ENCODE measurements at places on chromosomes 1 and 21. TPM values are rescaled to one million over a fixed set of nuclear protein-coding genes. Genes with fewer than 3 reads are reported as not detected.

The PMF1 gene
- 54.3 TPM for total RNA-seq

DNA sequence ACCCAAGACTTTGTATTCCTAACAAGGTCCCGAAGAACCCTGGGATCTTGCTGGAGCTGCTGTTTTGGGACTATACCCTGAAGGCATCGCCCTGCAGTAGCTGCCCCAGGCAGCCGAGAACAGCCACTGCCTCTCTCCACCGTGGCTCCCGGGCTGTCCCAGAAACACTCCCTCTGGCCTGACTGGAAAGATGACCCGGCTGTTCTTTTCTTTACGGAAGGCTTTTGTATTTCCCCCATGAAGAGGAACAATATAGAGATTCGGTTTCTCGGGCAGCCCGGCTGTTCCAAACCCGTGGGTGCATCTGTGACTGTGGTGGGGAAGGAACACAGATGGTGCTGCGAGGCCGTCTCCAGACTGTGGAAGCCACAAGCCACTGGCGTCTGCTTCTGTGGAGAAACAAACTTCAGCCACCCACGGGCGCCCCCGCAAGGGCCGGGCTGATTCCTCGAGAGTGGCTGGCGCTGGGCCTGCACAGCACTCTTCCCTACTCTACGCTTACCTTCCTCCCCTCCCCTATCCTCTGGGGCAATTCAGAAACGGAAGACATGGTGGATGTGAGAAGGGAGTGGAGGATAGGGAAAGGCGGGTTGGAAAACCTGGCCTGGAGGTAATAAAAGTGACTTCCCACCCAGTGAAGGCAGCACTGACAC is 33.7 kb upstream of the VASH2 start:
- DNase-seq = no peak

DNA sequence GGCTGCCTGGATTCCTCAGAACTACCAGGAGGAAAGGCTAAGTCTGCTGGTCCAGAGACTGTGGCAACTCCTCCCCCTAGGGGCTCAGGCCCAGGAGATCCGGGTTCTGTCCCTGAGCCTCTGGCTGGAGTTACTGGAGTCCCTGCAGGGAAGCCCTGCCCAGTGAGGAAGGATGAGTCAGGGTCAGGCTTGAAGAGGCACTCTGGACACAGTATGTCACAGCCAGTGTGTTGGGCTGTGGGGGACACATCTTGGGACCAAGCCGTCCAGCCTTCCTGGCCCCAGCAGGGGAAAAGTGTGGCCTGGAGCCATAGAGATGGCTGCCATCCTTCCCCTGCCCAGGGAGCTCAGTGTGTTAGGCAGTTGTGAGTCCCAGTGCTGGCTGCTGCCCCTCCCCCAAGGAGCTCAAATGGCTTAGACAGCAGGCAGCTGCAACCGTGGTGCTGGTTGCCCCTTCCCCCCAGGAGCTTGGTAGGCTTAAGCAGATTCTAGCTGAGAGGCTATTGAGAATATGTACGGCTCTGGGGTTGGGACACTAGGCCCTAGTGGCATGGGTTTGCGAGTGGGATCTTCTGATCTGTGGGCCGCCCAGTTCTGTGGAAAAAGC is 28.2 kb upstream of the RABGAP1L start:
- DNase-seq = no peak

- DNase-seq = no peak
Observed at GRCh38 chr1:214467078-214467585, 84.3 kb downstream of the PTPN14 start.

DNA sequence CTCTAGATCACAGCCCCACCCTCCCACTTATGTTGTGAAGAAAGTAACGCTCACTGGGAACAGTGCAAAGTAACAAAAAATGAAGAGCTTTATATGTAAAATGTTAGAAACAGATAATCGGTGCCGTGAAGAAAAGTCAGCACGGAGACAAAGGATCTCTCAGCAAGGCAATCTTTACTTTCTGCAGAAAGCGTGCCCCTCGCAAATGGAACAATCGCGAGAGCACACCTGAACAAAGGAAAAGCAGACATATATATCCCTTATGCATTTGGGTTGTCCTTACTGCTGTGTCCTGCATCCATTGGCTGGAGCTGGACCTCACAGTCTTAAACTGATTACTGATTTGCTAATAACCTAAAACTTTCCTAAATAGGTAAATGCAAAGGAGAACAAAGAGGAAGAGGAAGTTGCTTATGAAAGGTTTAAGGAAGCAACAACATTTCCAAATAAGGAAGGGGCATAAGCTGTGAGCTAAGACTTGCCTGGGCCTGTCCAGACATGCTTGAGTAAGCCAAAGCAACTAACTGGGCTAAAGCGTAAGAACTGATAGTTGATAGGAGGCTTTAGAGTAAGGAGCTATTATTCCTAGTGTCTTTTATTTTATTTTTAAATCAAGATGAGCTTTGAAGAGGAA is 89.7 kb downstream of the GTF2B start:
- DNase-seq = no peak
